ENCODE measurements at places on chromosomes 16 and 17.

GRCh38 chr16:89613954-89614459 is 565 bp downstream of the DPEP1 start:
- no peak for DNase-seq

DNA sequence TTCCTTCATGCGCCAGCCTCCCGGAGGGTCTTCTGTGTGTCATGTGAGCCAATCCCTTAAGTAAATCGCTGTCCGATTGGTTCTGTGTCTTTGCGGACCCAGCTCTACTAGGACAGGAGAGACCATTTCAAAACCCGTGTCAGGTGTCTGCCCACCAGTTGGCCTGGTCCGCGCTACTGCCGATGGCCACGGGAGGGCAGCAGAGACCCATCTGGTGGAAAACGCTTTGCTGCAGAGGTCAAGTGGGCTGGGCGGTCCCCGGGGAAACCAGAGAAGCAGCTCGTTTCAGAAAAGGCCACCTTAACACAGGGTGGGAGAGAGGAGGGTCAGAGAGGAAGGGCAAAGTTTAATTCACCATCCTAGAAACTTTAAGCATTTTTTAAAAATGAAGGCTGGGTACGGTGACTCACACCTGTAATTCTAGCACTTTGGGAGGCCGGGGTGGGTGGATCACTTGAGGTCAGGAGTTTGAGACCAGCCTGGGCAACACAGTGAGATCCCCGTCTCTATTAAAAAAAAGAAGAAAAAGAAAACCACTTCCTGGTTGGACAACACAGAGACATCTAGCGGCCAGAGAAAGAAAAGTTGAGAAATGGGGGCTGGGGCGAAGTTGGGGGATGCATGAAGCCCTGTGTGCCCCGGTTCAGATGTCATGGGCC is 2.8 kb upstream of the CIBAR2 start:
- peak; percentile 84 for DNase-seq

GRCh38 chr17:49334744-49335512 is 27.1 kb downstream of the ZNF652 start:
- no peak for DNase-seq

GRCh38 chr17:44794851-44795413 is 35.2 kb downstream of the GJC1 start:
- no peak for DNase-seq

DNA sequence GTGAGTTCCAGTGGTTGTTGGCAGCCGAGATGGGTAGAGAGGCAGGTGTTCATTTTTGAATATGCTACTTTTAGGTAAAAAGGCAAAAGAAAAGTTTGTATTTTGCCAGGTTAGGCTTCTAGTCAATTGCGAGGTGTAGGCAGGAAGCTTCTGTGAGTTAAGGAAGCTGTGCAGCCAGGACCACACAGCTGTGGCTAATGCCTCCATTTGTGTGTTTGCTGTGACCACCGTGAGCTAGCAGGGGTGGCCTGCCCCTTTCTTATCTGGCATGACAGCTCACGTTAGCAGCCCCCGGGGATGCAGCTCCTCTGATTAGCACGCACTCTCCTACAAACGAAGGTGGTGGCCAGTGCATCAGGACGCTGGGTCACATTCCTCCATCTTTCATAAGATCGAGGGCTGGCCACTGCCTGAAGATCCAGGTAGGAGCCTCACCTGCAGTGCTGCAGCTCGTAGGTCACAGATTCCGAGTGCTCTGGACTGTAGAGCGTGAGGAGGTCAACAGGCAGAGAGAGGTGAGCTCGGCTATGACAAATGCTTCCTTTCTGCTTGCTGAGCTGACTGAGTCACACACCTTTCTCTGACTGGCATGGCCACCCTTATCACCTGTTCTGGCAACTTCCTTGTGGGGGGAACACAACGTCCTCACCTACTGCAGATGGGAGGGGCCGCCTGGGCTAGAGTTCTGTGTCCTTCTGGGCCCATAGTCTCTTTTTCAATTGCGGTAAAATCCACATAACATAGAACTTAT is 244.4 kb downstream of the HS3ST3B1 start:
- DNase-seq, result no peak

DNA sequence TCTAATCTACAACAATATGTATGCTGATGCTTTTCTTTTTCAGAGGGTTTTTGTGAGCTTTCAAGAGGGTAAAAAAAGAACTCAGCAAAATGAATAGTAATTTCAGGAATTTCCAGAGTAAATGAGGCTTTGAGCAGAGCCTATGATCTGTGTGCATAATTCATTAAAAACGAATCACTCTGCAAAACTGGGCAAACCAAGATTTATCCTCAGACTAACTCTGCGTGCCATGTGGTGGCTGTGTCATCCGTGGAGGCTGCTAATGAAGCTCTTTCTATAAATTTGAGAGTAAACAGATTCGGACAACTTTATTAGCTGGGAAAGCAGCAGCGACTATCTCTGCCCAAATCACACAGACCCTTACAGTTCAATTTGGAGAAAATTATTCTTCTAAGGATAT is 83.8 kb downstream of the FOXL1 start:
- no peak for DNase-seq

GRCh38 chr16:4702466-4702808 is 9.1 kb downstream of the NUDT16L1 start:
- no peak for DNase-seq

GRCh38 chr17:2749784-2750181 is 331 bp upstream of the CCDC92B start:
- peak; percentile 63 for DNase-seq

DNA sequence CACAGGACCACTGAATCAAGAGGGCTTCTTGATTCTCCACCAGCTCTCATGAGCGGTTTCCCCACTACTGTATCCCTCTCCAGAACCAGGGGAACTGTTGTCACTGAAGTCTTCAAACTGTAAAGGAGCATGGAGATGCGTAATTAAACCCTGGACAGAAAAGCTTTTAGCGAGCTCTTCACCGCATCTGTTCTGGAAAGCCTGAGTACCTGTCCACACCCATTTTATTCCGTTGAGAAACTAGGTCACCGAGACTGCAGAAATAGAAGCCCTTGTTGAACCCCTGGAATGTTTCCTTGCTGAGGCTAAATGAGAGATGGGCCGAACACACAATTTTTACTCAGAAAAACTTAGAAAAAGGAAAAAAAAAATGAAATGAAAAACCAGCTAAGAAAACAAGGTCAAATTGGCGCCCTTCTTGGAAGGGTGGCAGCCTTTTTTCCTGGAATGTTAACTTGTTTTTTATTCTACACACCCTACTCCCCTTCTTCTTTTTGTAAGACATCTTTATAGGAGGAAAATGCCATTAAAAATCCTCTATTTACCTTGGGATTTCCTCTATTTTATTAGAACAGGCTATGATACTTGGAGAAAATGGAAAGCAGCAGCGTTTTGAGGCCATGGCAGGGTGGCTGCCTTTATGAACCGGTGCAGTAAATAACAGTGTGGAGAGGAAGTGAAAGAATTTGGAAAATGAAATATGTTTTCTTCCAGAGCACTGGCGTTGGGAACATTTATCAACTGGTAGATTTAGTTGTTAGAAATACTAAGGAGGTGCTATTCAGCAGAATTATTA is 52.6 kb upstream of the CRISPLD2 start:
- DNase-seq, result no peak

DNA sequence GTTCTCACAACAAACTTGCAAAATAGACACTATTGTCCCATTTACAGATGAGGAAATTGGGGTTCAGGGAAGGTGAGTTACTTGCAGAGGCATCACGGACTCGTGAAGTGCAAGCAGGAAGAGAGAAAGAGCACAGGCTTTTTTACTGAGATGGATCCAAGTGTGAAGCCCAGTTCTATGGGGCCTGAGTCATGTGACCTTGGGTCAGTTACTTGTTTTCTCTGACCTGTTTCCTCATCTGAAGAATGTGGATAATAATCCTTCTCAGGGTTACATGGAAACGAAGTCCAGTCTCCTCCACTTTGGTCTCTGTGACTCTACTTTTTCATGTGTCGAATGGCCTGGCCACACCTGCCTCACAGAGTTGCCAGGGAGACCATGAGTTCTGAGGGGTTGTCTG is 134.4 kb downstream of the SPACA3 start:
- DNase-seq, result no peak

DNA sequence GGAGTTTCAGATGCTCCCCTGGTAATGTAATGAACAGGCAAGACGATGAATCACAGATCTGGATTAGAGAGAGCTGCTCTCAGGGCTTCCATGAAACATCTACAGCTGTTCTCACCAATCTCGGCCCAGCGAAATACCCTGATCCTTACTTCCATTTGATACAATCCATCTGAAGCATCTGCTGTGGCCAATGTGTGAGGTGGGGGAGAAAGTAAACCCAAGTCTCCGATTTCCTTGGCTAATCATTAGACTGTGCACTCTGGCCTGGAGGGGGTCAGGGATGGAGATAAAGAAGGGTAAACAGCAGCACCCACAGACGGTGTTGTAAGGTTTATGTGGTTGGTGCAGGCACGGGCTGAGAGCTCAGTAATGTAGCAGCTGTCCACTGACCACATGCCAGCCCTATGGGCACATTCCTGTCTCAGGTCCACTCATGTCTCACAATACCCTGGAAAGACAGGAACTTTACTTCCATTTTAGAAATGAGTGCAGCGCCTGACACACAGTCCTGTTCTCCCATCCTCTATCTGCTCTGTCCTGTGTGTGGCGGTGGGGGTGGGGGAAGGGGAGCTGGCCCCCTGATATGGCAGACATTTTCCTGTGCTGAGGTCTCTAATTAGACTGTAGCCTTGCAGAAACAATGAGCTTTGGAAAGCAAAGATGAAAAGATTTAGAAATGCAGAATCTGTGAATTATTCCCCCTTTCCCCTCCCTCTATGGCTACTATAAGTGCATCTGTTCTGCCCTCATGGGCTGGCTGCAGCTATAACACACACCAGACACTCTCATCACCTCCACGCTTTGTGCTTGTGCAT is 48.3 kb upstream of the ERN1 start:
- DNase-seq, result no peak

DNA sequence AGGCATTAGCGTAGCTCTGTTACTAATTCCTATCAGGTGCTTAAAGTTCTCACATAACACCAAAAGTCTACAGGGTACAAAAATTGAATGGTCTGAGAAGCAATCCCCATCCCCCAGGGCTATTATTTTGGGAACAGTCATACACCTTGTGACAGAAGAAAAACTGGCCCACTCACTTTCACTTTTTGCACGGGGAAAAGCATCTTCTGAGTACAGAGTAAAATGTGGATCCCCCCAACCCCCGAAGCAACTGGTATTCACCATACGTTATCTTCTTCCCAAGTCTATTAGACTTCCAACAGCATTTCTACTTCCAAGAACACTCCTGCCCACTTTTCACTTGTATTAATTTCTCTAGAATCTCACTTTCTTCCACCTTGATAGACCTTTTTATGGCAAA is 11.8 kb downstream of the GGA3 start:
- no peak for DNase-seq

DNA sequence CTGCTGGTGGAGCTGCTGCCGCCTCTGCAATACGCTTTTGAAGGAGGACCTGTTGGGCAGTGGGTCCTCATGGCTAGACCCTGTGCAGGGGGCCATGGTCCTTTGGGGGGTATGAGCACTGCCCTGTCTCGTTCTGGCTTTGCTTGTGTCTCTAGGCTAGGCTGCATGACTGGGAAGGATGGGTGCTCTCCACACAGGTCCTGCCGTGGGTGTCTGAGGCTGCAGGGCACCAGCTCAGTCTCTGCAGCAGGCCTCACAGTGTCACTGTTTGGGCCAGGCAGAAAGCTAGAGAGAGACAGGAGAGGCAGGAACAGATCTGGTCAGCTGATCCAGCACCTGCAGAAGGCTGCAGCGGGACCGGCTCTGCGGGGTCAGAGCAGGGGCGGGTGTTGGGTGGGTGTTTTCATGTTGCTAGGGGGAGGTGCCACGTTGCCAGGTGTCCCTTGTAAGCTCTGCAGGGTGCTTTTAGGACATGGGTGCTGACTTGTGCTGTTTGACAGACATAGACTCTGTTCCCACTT is 111.4 kb downstream of the SNX29 start:
- no peak for DNase-seq

DNA sequence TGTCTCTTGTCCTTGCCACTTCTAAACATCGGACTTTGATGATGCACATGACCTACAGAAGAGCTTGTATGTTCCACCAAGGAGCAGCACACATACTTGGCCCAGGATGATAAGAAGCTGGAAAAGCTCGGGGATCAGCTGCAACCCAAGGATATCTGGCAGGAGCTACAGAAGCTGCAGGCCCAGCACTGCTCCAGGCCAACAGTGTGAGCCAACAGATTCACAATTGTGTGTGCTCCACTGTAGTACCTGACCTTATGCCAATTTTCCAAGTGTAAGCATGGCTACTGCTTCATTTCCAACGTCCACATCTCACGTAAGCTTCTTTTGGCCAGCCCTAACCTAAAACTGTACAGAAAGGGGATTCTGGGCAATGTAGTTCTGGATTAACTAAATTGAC is 83.4 kb downstream of the COX10 start:
- DNase-seq, result no peak

GRCh38 chr17:57403236-57403635 is 146.9 kb downstream of the MSI2 start:
- no peak for DNase-seq

DNA sequence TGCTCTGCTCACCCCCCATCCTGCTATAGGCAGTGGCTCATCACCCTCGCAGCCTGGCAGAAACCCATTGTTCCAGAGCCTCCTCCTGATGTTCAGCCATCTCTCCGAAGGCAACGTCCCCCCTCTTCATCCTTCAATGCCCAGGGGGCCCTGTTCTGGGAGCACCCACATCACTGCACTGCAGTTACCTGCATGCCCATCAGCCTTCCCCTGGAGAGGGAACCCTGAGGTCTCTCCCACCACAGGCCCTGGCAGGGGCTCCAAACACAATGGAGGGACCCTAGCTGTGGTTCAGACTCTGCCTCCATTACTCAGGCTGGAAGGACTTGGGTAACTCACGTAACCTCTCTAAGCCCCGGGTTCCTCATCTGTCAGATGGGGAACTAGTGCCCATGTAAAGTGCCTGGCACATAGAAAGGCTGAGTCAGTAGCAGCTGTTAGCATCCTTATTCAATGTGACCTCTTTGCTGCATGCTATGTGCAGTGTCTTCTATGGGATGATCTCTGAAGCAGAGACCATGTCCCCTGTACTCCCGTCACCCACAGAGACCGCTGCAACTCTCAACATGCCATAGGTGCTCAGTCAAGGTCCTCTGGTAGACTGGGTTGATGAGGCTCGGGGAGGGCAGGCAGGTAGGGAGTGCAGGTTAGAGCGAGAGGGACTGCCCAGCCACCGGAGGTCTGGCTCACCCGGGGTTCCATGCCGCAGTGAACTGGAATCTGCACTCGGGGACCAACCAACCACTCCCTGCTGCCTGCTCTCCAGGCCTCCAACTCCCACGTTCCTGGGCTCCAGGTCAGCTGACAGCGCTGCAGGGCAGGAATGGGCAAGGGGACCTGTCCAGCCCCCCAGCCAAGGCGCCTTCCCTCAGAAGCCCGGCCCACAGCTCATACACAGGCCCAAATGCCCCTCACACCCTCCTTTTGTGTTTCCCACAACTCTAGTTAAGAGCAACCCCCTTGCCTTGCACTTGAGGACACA is 233.2 kb downstream of the ZNF423 start:
- DNase-seq, result no peak

Data from stimulated activated CD8-positive, alpha-beta memory T cell treated with anti-CD3 and anti-CD28 coated beads, Interleukin-2, amount 100 ng/mL, for 48 hours (primary cell).